ENCODE measurements at places on chromosomes 5 and 9.

DNA sequence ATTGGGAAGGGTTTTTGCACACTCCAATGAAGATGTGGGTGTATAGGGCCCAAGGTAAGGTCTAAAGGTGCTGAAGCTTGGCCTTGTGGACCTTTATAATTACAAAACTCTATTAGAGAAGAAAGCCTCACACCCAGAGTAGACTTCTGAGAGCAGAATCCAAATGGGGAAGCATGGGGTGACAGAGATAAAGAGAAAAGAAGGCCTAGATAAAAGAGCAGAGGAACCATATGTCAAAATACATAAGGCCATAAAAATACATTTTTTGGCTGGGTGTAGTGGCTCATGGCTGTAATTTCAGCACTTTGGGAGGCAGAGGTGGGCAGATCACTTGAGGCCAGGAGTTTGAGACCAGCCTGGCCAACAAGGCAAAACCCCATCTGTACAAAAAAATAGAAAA is 27.4 kb upstream of the TCERG1 start:
- no peak for DNase-seq

GRCh38 chr5:109743770-109744212 is 54.1 kb downstream of the MAN2A1 start:
- no peak for DNase-seq

- DNase-seq, result no peak
Measured at GRCh38 chr5:16735101-16736060, 118.6 kb upstream of the RETREG1 start.

DNA sequence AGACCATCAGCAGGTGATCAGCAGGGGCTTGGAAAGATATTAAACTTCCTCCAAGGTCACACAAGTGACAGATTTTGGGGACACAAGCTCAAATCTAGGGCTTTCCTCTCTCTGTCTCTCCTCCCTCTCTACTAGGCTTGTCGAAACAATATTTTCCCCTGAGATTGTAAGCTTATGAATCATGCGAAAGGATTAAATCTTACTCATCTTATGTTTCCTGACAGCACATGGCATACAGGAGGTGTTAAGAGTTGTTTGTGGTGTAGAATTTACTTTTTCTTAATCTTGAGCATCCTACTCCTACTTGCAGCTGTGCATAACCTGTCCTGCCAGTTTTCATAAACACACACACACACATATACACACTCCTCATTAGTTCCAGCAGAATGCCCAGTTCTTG is 186.3 kb downstream of the MARCHF11 start:
- no peak for DNase-seq

GRCh38 chr5:149990518-149991376 is 9.7 kb downstream of the TIGD6 start:
- DNase-seq, result peak; percentile 44

All from central memory CD8-positive, alpha-beta T cell (primary cell).